ENCODE measurements at places on chromosomes 13 and 19. TPM values are rescaled to one million over a fixed set of nuclear protein-coding genes. Genes with fewer than 3 reads are reported as not detected.

EBI3 gene
- 26.2 TPM for total RNA-seq

GPR183 gene
- total RNA-seq = 65.7 TPM

DCLK1 gene
- not detected for total RNA-seq

CNFN gene
- total RNA-seq = not detected

KIR2DL3 gene
- not detected for total RNA-seq

FREM2 gene
- total RNA-seq = 0.03 TPM

MADCAM1 gene
- total RNA-seq = 0.19 TPM

DACH1 gene
- 0.05 TPM for total RNA-seq

VSTM2B gene
- total RNA-seq = not detected

C19orf25 gene
- total RNA-seq = 32.0 TPM

CRX gene
- total RNA-seq = not detected

CERS1 gene
- total RNA-seq = not detected

Data from activated T-cell treated with anti-CD3 and anti-CD28 coated beads, Interleukin-2, amount 50 U/mL, for 4 hours (primary cell).